Inflammatory macrophage treated with lipopolysaccharide for 1 hour (primary cell): ENCODE measurements at places on chromosomes 7 and 10.

DNA sequence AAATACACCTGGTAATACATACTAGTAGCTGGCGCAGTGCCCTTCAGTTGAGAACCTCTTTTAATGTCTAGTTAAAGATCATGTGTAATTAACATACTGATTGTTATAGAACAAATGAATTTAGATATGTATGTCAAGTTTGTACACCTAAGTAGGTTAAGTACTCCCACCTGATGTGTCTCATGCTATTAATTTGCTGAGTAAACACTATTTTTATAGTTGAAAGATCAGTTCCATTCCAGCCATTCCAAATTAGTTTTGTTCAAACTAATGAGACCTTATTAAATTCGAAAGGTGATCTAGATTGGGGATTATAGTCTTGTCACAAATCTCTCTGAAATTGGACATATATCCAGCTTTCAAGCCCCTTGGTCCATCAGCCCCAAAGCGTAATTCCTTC, 710.0 kb downstream of the LRMDA start:
- DNase-seq: no peak

- DNase-seq: no peak
These were observed 80.0 kb downstream of the NRCAM start for GRCh38 chr7:108376206-108376605.

GRCh38 chr10:98980353-98980752, 255.3 kb downstream of the HPSE2 start:
- DNase-seq: no peak

- DNase-seq: no peak
These were observed 41.1 kb upstream of the TMEM72 start for GRCh38 chr10:44870031-44870430.

- DNase-seq: no peak
These were observed 4.4 kb upstream of the GRK5 start for GRCh38 chr10:119203006-119203405.

- DNase-seq: no peak
These were observed 217.2 kb downstream of the ANK3 start for GRCh38 chr10:60172363-60172990.

DNA sequence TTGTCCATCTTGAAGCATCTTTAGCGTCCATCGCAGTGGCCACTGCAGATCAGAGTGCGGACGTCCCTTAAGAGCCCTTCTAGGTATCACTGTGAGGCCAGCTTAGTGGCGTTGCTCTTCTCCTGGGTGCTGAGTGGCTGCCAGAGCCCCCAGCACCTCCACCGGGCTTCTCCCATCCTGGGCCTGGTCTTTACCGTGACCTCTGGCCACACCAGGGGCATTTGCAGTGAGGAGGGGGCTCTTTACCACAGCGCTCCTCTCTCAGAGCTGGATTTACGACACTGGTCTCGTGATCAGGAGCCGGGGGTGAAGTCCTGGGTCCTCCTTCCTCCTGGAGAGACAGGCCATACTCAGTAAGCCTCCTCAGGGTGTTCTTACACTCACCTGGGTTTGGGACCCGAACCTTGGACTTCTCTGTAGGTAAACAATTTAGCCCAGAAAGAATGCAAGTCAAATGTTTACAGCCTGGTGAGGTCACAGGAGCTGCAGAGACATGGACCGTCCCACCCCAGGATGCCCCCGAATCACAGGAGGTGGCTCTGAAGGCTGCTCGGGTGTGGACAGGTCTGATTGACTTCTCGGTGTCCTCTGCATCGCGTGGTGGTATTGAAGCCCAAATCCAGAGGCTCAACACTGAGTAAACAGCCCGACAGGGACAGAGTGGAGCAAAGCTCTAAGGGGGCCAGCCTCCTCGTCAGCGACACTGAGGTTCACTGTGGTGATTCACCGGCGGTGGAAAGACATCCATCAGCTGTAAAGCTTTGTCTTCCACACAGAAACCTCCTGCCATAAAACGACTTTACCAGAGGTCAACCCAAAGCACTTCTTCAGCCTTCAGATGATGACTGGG, 33.0 kb downstream of the JAKMIP3 start:
- no peak for DNase-seq

DNA sequence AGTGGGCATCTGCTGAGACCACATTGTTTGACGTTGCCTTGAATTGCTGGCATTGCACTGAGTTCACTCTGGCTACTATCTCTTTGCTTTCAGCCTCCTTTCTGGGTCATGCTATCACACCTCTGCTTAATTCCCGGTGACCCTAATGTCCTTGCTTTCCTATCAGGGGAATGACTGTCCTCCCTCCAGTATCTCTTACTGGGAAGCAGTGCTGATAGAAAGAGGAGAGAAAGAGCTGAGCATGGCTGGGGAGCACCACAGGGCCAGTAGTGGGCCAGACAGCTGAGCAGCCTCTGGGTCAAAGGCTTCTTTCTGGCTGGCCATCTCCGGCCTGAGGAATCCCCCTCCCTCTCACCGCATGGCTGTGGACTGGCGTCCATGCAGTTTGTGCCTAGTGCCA, 428.7 kb downstream of the INHBA start:
- no peak for DNase-seq

- DNase-seq: no peak
These were observed 40.4 kb downstream of the PROSER2 start for GRCh38 chr10:11863353-11864109.

DNA sequence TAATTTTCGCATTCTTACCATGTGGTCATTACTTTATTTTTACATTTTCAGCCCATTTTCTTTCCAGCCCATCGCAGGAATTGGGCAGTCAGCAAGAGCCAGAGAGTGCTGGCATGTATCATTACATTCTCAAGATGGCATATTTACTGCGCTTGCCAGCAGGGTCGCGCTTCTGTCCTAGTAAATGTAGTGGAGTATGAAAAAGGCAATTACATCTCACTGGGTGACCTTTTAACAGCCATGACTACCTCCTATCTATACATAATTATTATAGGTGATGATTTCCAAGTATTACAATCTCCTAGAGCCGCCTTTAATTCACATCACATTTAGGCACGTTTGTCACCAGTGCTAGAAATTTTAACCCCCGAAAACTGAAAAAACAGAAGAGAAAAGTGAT, 433.7 kb upstream of the MGMT start:
- no peak for DNase-seq

GRCh38 chr7:10977113-10977512, 3.4 kb downstream of the PHF14 start:
- no peak for DNase-seq

GRCh38 chr10:194281-194680, 59.0 kb downstream of the ZMYND11 start:
- no peak for DNase-seq

GRCh38 chr7:46814516-46815250, 767.2 kb downstream of the TNS3 start:
- no peak for DNase-seq

DNA sequence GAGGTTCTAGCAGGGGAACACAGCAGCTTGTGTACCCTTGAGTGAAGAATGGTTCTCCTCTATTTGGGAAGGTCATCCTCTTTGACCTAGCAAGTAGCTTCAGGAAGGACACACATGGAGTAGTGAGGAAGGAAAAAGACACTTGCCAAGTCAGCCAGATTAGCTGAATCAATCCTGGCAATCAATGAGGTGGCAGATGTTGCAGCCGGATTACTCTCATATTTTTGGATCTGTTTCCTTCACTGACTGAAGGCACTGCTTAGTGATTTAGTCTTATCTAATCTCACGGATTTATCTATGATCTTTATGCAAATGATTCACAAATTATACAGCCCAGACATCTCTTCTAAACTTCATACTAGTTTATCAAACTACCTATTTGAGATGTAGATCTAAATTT, 218.8 kb downstream of the GPR158 start:
- DNase-seq: no peak

DNA sequence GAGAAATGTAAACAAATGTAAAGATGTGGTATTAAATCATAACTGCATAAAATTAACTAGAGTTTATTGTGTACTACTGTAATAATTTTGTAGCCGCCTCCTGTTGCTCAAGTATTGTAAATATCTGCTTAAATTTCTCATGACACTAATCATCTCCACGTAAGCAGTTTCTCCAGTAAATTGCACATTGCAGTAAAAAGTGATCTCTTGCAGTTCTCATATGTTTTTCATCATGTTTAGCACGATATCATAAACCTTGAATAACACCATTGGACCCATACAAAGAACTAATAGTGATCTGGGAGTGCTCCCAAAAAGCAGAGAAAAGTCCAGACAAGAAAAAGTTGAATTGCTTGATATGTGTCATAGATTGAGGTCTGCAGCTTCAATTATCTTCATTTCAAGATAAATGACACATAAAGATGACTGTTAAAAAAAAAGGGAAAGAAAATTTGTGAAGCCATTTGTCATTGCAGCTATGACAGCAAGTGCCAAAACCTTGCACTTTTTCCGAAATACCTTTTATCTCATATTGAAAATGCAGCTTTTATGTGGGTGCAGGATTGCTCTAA, 15.3 kb downstream of the LIPA start:
- DNase-seq: no peak

DNA sequence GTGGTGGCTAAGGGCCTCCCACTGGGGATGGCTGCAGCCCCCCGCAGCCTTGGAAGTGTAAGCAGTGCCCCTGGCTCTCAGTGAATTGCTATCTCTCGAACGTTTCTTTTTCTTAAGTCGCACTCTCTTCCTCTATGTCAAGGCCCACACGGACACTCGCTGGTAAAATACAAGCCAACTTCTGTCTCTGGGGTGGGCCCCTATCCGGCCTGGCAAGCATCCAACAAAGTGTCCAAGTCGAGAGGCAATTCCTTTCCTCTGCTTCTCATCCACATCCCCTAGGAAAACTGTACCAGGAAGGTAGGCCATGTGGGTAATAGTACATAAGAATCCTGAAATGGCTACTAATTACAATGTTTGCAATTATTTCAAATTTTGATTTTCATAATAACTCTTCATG, 194.9 kb upstream of the MGMT start:
- DNase-seq: no peak

GRCh38 chr7:135233570-135233969, at the start of gene STRA8:
STRA8 (plus strand) TSS chr7:135233838; CDS start chr7:135240525, 6,687 bp downstream.
- DNase-seq: no peak

GRCh38 chr7:80136261-80137055, 1.8 kb downstream of the GNAI1 start:
- DNase-seq: no peak

GRCh38 chr10:29243750-29244149, 45.1 kb upstream of the LYZL1 start:
- no peak for DNase-seq

DNA sequence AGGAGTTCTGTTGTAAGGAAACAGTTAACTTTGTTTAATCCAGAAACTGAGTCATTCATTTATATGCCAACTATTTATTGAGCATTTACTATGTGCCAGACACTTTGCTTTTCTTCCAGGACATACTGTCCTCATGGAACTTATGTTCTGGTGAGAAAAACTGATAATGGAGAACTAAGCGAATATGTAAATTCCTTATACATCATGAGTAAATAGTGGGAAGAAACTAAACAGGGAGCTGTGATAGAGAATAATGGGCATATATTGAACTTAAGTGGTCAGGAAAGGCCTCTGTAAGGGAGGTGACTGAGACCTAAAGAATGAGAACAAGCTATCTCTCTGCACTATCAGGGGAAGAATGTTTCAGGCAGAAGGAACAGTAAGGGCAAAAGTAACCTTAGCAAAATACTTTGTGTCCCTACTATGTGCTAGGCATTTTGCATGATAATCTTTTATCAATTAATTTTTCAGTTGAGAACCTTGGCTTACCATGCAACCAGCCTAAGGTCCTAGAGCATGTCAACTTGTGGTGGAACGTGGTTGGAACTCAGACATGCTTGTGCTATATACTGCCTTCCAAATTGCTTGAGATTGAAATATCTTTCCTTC, 45.4 kb downstream of the ST7 start:
- DNase-seq: no peak

GRCh38 chr10:104033966-104034365, 51.7 kb downstream of the COL17A1 start:
- DNase-seq: no peak

DNA sequence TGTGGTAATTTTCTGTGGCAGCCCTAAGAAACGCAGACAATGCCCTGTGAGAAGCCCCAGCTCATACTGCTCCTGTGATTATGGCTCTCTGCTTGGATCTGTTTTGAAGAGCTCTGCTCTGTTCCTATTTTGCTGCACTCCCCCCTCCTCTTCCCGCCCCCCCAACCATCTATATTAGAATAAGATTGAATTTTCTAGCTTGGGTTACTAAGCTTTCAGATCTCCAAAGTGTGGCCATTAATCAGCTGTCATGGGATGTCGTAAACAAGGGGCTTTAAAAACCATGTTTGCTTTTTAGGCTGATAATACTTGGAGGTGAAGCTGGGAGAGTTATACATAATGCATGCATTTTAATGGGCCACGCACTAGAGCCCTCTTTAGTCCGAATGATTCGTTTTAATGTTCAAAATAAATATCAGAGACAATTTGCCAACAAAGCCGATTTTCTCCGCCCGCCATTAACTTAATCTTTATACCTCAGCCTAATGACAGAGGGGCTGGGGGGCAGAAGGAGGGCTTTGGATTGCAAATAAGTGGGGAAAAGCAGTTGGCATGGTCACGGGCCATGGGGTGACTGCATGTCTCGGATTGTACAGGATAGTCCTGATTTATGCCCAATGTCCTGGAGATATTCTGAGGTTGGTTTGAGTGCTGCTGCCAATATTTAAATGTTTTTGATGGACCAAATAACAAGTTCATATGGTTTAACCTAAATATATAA, 165.5 kb downstream of the RPS24 start:
- DNase-seq: no peak

GRCh38 chr7:148696787-148697186, 1.9 kb upstream of the CUL1 start:
- no peak for DNase-seq

- DNase-seq: peak; percentile 36
These were observed 635 bp downstream of the ZNF12 start for GRCh38 chr7:6705959-6706665.

DNA sequence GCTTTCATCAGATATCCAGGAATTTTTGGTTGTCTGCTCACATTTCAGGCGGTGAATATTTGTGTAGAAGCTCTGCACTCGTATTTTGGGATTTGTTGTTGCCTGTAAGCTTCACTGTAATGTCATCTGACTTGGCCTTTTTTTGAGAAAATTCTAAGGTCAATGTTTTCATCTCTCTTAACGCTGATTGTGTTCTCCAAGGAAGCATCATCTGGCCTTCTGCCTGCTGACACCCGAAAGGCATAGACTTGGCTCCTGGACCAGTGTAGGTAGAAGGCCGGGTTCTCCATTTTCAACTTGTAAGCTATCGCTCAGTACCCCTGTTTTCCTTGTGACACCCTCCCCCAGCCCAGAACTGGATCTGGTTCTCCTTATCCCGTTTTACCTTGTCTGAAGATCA, 44.2 kb downstream of the SLC13A1 start:
- DNase-seq: no peak

GRCh38 chr7:151110941-151111645, 24.8 kb downstream of the AGAP3 start:
- peak; percentile 51 for DNase-seq
